Fibroblast of skin of left quadriceps (primary cell): ENCODE measurements at places on chromosomes 6 and 20.

GRCh38 chr6:110414669-110415068 is 706 bp downstream of the DDO start:
- DNase-seq = no peak

DNA sequence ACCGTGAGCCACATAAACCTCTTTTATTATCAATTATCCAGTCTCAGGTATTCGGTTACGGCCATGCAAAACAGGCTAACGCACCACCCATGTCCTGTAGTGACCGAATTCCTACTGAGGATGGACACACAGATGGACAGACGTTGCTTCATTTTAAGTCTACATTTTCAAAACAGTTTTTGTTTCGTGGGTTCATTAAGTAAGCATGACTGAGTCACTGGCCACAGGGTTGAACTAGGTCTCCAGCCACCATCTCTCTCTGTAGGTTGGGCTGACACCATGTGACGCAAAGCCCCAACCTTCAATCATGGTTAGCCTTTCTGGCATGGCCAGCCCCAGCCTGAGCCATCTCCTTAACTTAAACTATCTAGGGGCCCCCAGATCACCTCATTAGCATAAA is 110.0 kb upstream of the SLC22A23 start:
- DNase-seq = no peak

GRCh38 chr6:47426524-47427302 is 50.9 kb upstream of the CD2AP start:
- no peak for DNase-seq

DNA sequence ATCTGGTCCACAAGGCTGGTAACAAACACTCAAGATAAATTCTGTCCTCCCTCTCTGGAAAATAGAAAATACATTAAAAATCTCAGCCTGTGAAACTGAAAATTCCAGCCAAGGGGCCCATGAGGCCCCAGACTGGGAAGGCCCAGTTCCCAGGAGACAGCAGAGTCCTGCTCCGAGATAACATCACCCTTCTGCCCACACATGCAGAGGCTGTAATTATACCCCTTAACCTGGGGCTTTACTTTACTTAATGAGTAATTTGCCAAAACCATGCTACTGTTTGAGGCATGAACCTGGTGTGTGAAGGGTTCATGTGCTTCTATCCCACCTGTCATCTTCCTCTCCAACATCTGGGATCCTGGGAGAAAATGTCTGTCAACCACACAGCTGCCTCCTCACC is 398.9 kb upstream of the SULF2 start:
- DNase-seq = no peak

DNA sequence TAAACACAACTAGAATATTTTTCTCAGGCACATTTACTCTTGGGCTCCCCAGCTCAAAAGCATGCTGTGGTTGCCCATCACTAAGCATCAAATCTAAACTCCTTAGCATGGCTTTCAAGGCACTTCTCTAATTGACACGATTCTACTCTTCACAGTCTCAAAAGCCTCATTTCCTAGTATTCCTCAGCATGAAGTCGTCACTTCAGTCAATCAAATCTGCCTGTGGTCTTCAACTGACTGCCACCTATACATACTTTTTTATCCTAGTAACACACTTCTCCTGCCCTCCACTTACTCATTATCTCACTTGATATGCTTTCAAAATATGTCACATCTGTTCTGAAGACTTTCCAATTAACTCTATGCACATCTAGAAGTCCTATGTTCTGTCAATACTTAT is 110.3 kb downstream of the TBC1D32 start:
- no peak for DNase-seq

DNA sequence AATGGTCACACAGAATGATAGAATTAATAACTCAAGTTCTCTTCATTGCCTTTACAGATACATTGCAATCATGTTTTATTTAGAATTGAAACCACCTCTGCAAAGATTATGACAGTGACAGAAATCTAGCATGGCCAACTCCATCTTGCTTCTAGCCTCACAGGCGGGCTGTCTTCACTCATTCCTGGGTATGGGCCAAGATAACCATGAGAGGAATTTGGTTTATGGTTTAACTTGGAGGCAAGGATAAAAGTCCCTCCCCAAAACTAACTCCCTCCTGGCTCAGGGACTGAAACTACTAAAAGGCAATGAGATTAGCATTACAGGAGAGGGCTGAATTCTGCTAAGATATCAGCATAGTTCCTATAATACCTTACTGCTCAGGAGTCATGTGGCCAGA is 95.2 kb upstream of the CST7 start:
- no peak for DNase-seq

DNA sequence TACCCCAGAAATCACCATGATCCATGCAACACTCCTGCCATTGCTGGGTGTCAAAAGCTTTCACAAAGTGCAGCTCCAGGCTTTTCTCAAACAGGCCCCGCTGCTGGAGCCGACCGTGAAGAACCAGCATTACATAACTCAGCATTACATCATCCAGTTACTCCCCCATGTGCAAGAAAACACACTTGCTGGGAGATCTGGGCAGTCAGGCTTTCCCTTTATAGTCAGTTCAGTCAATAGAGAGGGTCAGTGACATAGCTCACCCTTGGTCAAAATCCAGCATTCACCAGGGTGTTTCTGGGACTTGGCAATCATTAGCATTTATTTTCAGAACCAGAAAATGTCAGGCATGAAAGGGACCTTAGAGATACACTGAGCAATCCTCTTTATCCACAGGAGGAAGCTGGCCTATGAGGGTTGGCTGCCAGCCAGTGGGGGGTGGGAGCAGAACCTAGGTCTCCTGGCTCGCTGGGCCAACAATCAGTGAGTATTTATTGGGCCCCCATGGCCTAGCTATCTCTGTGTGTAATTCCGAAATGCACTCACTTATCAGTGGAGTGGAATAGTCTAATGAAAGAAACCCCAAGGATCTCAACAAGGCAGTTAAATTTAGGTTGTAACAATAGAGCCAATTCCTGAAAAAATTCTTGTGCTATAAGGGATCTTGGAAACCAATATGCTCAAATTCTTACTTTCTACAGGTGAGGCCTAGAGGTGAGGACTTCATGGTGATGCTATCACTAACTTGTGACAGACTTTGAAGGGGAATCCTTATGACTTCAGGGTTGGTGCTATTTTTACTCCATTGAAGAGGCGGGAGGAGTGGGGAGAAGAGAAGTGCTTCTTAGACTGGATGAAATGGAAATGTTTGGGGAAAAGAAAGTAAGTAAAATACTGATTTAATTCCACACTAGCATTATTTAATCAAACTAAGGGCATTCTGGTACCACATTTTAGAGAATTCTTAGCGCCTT is 54.6 kb downstream of the LYRM4 start:
- DNase-seq = no peak

DNA sequence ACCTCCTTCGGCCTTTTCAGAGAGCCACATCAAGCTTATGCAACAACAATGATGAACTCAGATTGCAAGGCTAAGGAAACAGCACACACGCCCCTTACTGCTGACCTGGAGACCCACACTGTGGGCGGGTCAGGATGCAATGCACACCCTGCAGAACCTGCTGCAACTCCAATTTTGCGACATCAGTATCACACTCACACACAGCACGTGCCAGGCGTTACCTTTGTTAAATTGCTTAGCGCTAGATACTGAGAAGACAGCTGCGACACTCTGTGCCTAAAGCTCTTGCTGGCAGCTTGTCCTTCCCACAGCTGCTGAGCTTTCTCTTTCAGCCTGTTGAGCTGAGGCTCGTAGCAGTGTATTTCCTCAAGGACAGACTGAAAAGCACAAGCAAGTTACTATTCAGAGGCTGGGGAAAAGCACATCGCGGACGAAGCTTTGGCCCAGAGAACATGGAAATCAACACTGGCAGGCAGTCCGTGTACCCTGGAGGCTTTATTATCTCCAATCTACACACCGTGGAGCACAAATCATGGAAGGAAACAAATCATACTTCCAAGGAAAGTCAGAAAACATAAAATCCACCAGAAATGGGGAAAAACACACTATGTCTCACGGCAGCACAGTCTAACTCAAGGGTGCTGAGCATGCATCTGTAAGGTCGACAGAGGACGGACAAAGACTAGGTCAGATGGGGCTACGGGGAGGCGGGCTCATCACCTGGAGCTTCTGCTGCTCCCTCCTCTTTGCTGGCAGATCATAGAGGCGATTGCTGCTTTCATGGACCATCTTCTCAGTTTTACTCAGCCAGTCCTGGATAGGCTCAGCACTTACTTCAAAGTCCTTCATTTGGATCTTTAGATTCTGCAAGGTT is 268.2 kb downstream of the SYNE1 start:
- DNase-seq = no peak

DNA sequence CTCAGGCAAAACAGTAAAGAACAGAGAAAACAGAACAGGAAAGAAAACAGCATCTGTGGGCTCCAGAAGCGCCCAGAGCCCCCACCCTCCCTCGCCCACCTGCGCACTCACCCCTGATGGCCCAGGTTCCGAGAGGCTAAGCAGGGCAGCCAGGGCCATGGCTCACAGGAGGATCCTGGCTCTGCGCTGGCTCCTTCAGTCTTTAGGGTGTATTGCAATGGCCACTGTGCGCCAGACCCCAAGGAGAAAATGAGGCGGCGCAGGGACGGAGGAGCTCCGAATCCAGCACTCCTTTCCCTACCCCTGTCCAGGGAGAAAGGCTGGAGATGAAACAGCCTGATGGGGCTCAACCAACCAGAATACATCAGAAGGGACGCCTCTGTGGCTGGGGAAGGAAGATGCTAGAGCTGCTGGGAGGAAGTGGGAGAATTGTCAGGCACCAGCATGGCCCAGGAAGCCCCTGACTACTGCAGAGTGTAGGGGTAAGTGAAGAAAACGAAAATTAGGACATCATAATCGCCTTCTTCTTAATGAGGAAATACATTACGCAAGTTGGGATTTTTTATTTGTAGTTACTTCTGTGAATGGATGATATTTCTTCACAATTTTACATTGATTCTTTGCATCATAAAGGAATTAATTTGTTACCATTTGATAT is 49.0 kb downstream of the COL11A2 start:
- no peak for DNase-seq

DNA sequence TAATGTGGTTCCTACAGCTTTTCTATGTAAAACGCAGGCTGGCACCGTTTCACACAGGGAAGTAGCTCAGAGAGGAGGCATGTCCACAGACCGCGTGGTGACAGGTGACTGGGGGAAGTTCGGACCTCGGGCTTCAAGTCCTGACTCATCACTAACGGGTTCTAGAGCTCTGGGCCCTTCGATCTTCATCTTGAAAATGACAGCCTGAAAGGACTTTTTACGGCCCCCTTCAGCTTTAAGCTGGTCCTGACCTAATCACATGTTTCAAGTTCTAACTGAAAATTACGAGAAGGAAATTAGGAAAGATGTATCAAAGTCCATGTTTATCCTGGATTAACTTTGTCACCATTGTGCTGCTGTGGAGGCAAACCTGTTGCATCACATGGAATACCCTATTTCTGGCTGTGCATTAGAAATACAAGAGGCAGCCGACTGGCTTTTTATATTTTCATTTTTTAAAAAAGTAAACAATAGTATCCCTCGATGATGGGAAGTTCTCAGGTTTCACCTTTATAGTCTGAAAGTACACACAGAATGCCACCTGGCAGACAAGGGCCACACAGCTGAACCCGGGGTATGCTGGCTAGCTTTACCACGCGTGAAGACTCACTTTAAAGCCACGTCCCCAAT is 2.0 kb downstream of the MAN1A1 start:
- no peak for DNase-seq

GRCh38 chr20:34052414-34052813 is 58.7 kb downstream of the RALY start:
- no peak for DNase-seq

DNA sequence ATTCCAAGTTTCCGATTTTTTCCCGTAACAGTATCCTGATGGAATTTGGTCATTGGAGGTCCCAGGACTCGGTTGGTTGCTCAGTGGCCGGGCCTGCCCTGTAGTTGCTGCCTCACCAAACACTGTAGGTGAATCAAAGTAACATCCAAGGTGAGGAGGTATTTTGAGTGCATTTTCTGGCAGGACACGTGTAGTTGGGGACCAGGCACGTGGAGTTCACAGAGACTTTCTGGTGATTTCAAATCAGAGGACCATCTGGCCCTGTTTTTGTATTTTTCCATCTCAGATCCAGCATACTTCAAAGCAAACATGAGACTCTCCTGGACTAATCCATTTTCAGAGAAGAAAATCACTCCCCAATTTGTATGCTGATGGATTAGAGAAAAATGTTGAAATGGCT is 9.9 kb upstream of the DTD1 start:
- no peak for DNase-seq

DNA sequence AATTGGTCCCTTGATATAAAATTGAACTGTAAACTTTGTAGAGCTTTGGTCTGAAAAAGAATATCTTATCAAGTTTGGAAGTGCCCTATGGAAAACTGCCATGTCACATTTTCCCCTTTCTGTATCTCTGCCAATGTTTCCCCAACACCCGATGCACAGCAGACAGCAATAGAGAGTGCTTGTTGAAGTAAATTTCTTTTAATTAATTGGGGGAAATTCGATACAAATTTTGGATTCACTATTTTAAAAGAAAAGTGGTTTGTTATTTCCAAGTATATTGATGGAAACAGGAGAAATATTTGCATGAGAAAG is 208.1 kb downstream of the OGFRL1 start:
- DNase-seq = no peak

DNA sequence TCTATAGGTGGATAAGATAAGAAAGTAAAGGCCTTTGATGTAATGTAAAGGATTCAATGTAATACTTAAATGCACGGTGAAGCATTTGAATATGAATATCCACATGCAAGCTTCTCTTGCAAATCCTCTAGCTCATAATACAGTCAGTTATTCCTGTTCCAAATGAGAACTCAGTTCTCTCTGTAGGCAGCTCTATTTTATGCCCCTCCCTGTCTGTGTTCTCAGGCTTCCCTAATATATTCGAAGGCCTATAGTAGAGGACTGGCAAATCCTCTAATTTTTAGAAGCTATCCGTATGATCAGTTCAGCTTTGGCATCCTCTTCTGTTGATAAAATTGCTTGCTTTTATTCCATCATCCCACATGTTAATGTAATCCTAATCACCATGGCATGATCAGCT is 200.2 kb downstream of the UBE3D start:
- no peak for DNase-seq

- no peak for DNase-seq
These were observed 43.0 kb upstream of the HMGCLL1 start for GRCh38 chr6:55621993-55622392.

DNA sequence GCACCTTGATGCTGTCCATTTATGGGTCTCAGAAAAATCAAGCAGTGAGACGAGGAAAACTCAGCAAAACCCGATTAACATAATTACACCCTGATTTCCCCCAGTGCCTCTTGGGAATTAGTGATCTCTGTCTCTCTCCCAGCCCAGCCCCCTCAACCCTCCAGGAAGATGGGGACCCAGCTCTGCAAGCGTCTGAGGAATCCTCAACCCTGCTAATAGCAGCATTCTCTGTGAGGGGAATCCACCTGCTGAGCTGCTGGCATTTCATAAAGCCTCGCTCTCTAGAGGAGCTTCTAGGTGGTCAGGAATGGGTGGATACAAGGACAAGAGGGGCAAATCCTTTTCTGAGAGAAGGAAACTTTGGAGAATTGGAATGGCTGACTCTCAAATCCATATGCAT is 13.9 kb downstream of the NR2E1 start:
- no peak for DNase-seq

- no peak for DNase-seq
These were observed 15.9 kb downstream of the GPR31 start for GRCh38 chr6:167141667-167142432.

- peak; percentile 71 for DNase-seq
These were observed 160.7 kb upstream of the KCNQ5 start for GRCh38 chr6:72461144-72461543.

GRCh38 chr6:142845143-142845571 is 99.8 kb downstream of the HIVEP2 start:
- DNase-seq = no peak

GRCh38 chr6:144349690-144350527 is 64.8 kb downstream of the UTRN start:
- DNase-seq = no peak

GRCh38 chr6:23705697-23706096 is 420.3 kb upstream of the NRSN1 start:
- DNase-seq = no peak
